ENCODE measurements at places on chromosomes 5 and 9.

DNA sequence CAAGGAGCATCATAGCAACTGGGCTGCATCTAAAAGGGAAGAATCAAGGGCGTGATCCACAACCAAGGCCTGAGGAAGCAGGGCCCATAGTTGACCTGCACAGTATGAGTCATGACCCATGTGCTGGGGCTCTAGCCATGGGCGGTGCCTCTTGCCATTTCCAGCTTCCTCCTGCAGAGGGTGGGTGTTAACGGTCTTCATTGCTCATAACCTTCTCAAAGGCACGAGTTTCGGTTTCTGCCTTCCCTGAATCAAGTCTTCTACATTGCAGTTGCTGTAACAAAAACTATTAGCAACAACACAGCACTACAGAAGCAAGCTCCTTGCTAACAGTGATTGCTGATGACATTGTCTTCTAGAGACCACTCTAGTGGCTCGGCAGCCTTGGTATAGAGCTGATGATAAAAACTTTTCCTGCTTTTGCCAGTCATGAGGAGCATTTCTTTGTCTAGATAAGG, 66.9 kb downstream of the CTSL start:
- no peak for DNase-seq

DNA sequence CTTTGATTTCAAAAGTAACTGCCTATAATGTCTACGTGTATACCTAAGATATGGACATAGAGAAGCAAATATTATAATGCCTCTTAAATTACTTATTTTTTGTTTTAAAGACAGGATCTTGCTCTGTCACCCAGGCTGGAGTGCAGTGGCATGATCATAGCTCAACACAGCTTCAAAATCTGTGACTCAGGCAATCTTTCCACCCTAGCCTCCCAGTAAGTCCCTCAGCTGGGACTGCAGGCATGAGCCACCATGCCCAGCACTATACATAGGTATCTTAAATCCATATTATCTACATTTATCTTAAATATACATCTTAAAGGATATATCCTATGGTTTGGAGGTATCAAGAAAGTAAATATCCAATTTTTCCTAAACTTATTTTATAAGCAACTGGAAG, 261.2 kb downstream of the ARL15 start:
- no peak for DNase-seq

DNA sequence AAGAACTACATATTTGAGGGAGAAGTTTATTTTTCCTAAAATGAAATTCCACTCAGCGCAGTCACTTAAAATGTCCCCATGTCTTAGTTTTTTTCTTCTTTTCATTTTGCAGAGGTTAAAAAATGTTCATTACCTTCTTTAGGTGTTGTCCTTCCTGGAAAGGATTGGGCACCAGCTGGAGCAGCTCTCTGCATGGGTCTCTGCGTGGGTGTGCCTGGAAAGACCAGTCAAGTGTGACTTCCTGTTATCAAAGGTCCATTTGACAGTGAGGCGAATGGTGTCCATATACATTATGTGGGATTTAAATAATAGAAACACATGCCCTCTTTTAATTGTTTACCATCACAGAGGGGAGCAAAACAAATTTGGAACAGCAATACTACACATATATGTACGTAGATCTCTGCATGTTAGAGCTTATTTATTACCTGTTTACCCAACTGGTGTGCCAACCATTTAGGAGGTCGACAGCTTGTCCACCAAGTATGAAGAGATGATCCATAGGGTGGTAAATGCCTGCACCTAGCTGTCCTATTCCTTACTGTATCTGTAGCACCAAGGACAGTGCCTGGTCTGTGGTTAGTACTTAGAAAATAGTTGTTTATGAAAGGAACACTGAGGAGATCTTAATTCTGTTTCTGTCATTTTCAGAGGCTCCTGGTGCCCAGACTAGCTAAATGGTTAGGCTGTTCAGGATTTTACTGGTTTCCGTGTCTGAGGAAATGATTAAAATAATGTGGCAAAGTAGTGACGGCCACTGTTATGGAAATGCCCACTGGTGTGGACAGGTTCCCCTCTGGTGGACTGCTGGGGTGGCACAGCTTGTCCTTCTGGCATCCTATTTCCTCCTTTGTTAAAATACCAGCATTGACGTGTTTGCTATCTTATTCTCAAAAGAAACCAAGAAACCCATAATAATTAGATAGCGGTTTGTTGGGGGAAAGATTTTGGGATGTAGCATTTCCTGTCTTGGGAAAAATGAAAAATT, 200.4 kb downstream of the MAST4 start:
- DNase-seq = no peak

GRCh38 chr9:89623925-89624420, 19.2 kb downstream of the GADD45G start:
- DNase-seq = no peak

- no peak for DNase-seq
Measured at GRCh38 chr9:93233033-93233432, 49.1 kb downstream of the WNK2 start.

DNA sequence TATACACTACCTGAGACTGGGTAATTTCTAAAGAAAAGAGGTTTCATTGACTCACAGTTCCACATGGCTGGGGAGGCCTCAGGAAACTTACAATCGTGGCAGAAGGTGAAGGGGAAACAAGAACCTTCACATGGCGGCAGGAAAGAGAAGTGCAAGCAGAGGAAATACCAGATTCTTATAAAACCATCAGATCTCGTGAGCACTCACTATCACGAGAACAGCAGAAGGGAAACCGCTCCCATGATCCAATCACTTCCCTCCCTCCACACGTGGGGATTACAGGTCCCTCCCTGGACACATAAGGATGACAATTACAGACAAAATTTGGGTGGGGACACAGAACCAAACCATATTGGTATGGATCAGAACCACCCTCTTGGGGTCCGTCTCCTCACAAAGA, 44.2 kb upstream of the SPIN1 start:
- no peak for DNase-seq

GRCh38 chr5:179801304-179802206, 5.1 kb downstream of the MGAT4B start:
- peak; percentile 76 for DNase-seq

DNA sequence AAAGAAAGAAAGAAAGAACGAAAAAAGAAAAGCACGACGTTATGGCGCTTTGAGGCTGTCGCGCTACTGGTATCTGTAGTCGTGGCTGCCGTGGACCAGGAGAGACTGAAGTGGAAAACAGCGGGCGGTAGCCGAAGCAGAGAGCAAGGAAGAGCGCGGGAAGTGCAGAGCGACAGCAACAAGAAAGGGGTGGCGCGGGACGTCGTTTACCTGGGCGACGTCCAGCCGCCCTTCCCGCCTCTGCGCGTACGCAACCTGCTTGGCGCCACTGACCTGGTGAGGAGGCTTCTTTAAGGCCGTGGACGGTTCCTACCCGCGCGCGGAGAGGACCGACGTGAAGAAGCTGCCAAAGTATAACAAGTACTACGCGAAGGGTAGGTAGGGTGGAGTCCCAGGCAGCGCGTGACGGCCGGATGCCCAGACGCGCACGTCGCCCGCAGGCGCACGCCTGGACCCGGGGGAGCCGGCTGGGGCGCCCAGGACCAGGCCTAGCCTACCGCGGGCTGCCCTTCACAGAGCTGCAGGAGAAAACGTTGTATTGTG, 15.4 kb downstream of the CCL28 start:
- peak; percentile 21 for DNase-seq

DNA sequence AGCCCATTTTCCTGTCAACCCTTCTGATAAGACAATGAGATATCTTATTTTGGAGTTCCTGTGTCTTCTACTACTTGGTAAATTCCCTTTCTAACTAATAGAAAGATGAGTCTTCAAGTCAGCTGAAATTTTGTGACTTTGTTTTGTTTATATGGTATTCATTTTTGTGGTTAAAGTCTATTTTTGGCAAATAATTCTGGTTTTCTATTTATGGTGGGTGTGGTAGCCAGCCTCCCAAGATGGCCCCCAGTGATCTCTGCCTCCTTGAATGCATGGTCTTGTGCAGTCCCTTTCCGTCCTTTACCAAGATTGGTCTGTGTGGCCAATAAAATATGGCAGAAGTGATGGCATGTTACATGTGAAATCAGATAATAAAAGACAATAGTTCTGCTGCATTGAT, 91.5 kb downstream of the NR3C1 start:
- no peak for DNase-seq

DNA sequence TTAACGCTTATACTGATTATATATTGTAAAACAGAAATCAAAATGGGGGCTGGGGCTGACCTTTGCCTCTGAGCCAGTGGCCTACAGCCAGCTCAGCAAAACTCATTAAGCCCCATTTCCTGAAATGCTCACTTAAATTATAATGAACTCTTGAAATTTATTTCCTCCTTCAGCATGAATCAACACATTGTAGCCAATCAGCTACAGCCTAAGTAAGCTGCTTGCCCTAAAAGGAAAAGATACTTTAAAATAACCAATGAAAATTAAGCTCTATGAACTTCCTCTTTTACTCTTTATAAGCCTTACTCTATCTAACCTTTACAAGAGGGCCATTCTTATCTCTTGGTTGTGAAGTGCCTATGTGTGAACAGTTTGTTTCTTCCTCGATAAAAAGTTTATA, 33.5 kb upstream of the SUB1 start:
- no peak for DNase-seq

DNA sequence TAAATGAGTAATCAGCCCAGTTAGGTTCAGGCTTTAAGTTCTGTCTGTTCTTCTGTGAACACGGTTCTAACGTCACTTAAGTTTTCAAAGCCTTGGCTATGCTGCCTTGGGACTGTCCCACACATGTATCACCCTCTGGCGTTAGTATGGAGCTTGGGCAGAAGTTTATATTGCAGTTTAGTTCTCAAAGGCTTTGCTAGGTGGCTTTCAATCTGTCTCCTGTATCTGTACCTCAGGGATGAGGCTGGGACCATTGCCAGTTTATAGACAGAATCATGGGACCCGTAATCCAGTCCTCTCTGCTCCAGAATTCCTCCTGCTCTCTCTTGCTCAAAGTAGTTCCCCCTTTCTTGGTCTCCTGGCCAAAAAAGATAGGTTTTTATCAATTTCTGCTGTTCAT, 12.1 kb downstream of the C9orf40 start:
- no peak for DNase-seq

DNA sequence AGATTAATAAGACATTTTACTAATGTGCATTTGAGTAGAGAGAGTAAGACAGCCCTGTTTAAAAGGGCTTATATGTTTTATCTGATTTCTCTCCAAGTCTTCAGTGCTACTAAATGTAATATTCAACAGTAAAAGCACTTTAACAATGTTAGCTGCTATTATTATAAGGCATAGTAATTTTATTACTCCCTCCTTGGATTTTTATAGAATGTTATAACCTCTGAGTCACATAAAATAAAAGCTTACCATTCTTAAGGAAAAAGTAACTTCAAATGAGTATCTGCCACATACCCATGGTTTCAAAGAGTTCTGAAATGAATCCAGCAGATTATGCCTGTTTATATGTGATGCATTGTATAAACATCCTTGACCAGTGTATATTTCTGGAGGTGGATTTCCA, 19.0 kb downstream of the SPDL1 start:
- DNase-seq = no peak

- DNase-seq = no peak
Measured at GRCh38 chr9:131733541-131734061, 6.3 kb downstream of the RAPGEF1 start.

GRCh38 chr9:37683531-37684371, 33.0 kb downstream of the FRMPD1 start:
- DNase-seq = no peak

DNA sequence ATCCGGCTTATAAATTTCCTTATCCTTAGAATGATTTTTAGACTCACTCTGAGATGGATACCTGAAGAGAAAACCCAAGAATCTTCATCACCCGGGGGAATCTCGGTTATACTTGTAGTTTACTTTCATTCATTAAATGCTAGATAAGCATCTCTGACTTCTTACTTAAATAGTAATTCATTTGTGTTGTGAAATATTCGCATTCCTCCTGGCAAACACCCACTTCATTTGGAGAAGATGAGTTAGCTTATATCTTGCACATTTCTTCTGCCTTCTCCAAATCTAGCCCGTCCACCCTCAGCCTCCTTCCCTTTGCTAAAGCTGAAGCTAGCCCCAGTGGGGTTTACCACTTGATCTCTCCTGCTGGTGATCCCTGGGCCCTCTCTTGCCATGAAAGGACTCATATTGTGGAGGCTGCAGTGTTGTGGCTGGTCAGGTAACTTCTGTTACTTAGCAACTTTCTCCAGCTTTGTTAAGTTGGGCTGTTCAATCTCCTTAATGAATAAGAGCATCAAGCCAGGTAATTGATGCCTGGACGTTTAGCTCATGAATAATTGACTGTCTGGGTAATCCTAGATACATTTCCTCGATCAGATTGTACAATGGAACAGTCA, 11.3 kb upstream of the POU4F3 start:
- no peak for DNase-seq
